ENCODE measurements at places on chromosomes 1 and 21.
A peak's percentile ranks its signal among the peaks of the same experiment; 100 is the strongest.

- peak; percentile 22 for DNase-seq
Observed at GRCh38 chr1:35881850-35882273, 1.1 kb upstream of the AGO1 start.

DNA sequence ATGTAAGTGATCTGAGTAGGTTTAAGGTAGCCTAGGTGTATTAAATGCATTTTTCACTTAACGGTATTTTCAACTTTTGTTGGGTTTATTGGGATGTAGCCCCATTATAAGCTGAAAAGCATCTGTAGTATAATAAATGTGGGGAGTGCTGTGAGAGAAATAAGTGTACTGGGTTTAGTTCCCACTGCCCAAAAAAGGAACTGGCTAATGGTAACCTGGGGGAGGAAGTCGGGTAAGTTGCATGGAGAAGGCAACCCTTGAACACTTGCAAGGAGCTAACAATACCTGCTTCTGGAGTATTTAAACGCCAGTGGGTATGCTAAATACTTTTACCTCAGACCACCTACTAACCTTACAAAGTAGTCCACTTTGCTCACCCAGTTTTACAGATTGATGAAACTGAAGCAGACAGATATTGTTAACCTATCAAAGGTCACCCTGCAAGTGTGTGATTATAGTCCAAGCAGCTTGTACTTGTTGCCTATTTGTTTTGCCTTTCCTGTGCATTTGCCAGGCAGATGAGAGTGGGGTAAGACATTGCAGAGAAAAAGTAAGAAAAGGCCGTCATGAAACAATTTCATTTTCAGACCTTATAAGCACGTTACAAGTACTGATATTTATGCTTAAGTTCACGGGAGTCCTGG lies 7.6 kb upstream of the SHISA4 start:
- no peak for DNase-seq

- peak; percentile 7 for DNase-seq
Observed at GRCh38 chr1:175978926-175979325, 228.2 kb downstream of the COP1 start.

DNA sequence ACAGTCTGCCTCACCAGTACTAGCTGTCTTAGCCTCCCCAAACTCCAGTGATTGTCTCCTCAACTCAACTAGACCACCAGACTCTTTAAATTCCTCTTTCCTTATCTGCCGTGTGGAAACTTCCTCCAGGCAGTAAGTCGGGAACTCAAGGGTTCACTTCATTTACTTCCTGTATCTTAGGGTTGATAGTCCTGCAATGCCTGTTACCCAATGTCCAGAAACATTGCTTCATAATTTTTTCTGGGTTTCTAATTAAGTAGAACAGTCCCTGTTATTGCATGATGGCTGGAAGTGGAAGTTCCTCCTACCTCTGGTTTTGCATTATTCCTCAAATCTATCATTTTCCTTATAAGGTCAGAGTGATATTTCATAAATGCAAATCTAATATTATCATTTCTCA lies 60.8 kb upstream of the RNF11 start:
- peak; percentile 62 for DNase-seq

GRCh38 chr1:108715932-108716331 lies 3.2 kb downstream of the FNDC7 start:
- DNase-seq, result no peak

Data from amniotic epithelial cell (primary cell).